ENCODE measurements at places on chromosomes 2 and 18.

GRCh38 chr2:41720331-41721251 lies 327.2 kb upstream of the PKDCC start:
- DNase-seq = no peak

- DNase-seq = no peak
Measured at GRCh38 chr2:73915437-73915993, 11.2 kb upstream of the DGUOK start.

DNA sequence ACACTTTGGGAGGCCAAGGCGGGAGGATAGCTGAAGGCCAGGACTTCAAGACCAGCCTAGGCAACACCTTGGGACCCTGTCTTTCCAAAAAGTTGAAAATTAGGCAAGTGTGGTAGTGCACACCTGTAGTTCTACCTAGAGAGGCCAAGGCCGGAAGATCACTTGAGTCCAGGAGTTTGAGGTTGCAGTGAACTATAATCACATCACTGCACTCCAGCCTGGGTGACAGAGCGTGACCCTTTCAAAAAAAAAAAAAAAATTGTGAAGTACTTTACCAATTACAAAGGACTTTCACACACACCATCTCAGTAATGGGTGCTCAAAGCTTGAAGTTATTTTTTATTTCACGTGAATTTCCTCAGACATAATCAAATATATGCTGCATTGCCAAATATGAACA lies 65.0 kb downstream of the ATAD2B start:
- DNase-seq = no peak

DNA sequence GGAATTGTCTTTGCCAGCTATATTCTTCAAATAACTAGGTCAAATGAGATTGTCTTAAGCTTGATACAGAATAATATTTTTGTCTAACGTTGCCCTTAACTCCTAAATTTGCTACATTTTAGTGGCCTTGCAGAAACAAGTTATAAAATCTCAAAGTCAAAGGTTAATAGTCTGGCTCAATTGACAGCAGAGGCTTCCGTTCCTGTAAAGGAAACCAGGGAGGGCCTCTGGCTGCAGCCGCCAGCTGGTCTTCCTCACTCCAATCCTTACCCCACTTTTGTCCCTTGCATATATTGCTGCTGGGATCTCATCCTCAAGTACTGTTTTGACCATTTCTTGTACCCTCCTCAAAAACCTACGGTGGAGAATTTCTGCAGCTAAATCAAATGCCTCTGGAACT lies 17.1 kb downstream of the CYB5A start:
- no peak for DNase-seq

- no peak for DNase-seq
Measured at GRCh38 chr2:181896286-181896685, 4.8 kb downstream of the ITPRID2 start.

- DNase-seq = no peak
Measured at GRCh38 chr2:114688241-114688640, 245.8 kb downstream of the DPP10 start.

DNA sequence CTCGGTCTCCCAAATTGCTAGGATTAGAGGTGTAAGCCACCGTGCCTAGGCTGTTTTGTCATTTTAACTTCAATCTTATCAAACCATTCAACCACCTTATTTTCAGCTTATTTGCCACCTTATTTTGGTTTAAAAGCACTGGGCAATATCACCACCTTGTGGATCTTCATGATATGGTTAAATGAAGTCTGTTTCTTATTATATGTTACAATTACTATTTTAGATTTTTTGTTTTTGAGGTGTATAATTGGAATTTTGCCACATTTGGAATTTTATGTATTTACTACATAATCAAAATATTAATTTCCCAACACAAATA lies 43.8 kb upstream of the SCN9A start:
- peak; percentile 54 for DNase-seq

- DNase-seq = no peak
Measured at GRCh38 chr2:172135446-172135845, 32.7 kb upstream of the DLX2 start.

Data from fibroblast of skin of scalp (primary cell).